ENCODE measurements at places on chromosomes 6 and 20.

GRCh38 chr6:636488-636887 lies 20.4 kb downstream of the HUS1B start:
- no peak for DNase-seq

DNA sequence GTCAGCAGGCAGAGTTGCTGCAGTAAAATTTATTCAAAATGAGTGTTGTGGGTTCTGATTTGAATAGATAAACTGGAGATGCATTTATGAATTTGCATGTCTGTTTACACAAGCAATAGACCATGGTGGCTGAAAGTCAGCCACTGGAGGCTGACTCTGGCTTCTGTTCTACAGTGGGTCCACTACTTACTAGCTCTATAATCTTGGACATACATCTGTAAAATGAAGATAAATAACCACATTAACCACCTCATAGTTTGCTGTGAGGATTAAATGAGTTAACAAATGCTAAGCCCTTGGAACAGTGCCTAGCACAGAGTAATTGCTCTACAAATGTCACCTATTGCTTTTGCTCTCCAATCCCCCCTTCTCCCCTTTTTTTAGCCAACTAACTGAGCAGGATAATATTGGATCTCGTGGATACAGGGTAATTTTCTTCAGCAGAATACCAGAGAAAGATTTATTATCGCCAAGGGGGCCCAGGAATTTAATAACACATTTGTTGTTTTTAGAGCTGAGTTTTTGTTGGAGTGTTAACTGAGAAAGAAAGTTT lies 1.4 kb upstream of the PM20D2 start:
- DNase-seq = no peak

DNA sequence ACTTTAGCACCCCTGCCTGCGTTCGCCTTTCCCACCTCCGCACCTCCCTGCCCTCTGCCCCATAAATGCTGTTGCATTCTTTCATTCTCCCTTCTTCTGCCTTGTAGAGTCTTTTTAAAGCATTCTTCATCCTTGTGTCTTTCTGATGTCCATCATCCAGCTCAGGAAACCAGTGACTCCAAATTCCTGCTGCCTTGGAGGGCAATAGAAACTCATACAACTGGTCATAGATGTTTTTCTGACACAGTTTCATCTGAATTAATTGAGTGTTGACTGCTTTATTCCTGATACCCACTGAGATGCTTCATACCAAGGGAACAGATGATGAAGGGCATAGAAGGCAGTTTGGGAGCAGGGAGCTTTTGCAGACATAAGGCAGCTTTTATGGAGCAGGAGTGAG lies 19.6 kb downstream of the PLEKHG1 start:
- DNase-seq = no peak

DNA sequence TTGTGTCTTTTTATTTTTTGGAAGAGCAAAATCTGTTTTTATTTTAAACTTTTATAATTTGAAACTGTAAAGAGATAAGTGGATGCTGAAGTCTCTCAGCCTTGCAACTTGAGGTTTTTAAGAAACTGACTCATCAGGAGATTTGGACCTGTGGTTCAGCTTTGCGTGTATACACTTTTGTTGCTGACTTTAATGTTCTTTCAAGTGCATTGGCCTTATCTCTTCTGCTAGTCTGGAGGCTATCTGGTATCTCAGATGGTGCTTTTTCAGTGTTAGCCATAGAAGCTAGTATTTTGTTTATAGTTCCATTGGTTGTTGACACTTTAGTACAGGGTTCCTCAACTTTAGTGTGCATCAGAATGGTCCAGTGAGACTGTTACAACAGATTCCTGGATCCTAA lies 504.0 kb upstream of the SPTLC3 start:
- DNase-seq = no peak

- DNase-seq = no peak
Observed at GRCh38 chr6:118485601-118486550, 62.2 kb upstream of the PLN start.

- DNase-seq = no peak
Observed at GRCh38 chr6:105831311-105832097, 254.6 kb upstream of the PRDM1 start.

DNA sequence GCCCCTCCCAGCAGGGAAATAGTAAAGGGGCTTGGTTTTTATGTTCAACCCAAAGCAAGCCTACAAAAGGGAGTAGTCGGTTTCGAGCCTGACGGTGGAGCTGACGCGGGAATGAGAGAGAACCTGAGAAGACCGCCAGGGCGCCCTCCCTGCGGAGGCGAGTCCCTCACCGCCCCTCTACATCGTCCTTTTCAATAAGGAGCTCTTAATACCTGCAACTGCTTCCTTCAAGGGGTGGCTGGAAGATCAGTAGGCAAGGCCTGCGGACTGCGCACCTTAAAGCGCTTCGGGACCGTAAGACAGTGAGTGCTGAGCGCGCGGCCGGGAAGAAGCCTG lies 709 bp upstream of the ZNF76 start:
- DNase-seq = no peak

- DNase-seq = peak; percentile 74
Observed at GRCh38 chr6:161748535-161749416, 474.9 kb upstream of the AGPAT4 start.

GRCh38 chr6:49693512-49693911 lies 19.8 kb downstream of the CRISP2 start:
- DNase-seq = no peak

DNA sequence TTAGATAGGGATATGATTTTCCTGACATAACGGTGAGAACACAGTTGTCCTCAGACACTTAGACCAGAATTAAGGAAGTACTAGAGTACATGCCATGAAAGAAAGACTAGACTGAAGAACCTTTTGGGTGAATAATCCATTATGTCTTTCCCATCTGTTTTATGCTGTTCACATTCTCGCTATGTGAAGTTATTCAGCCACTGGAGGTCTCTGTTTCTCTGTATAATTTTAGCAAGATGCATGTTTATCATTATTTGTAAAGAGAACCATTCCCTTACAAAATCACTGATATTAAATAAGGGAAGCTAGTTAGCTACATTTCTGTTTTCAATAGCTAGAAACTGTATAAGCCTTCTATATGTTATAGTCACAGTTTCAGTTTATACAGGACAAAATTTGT lies 391.9 kb downstream of the CD109 start:
- no peak for DNase-seq

GRCh38 chr6:37972994-37973757 lies 153.6 kb downstream of the ZFAND3 start:
- DNase-seq = no peak

GRCh38 chr20:35344354-35344837 lies 52.2 kb upstream of the FAM83C start:
- no peak for DNase-seq
